Endothelial cell of umbilical vein (primary cell): ENCODE measurements at places on chromosomes 12 and 14.

- no peak for DNase-seq
Measured at GRCh38 chr12:51746416-51746815, 102.1 kb downstream of the FIGNL2 start.

DNA sequence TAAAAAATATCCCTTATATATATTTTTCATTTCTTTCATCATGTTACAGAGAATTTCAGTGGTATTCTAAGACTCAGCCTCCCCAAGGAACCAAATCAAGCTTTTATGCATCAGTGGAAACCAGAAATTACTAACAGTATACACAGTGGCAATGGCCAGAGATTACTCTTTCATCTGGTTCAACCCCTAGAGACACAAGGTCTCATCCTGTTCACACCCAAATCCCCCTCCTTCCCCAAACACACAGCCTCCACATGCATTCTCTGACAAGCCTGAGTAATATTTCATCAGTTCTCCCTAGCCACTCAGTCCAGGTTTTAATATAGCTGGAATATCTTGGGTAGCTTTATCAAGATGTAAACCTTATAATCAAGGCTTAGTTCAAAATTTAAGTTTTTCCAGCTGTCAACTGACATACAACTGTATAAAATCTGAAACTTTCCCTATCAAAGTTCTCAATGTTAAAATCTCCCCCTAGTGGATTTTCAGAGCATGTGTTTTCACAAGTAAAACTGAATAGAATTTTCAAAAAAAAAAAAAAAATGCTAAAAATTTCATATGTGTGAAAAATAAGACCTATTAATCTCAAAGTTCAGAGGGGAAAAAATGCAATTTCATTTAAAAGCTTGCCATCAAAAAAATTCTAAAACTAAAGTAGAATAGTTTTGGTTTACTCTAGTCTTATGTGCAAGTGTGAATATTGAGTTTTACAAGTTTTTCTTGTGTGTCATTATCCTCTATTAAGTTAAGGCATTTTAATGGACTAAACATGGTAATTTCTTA lies 10.5 kb upstream of the SSTR1 start:
- DNase-seq = peak; percentile 23

DNA sequence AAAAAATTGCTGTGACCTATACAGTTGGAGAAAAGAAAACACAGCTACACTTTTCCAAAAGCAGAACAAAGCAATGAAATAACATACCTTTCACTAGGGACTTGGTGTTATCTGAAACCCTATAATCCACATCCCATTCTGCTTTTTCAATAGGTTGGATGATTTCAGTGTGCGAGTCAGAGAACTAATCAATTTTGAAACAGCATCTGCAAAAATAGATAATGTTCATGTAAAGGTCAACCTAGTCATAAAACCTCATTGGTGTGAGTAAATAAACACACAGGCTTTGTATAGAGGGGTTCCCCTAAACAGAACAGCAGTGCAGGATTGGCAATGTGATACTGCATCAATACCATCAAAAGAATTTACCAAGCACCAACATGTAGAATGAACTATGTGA lies 173.0 kb upstream of the G2E3 start:
- DNase-seq = no peak

DNA sequence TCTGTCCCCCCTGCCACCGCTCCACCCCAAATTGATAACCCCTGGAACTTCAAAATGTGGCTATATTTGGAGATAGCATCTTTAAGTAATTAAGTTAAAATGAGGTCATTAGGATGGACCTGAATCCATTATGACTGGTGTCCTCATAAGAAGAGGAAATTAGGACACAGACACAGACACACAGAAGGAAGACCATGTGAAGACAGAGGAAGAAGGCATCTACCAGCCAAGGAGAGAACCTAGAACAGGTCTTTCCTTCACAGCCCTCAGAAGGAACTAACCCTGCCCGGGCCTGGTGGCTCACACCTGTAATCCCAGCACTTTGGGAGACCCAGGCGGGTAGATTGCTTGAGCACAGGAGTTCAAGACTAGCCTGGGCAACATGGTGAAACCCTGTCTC lies 3.6 kb upstream of the HRK start:
- DNase-seq = no peak

GRCh38 chr12:41402801-41403200 lies 214.7 kb downstream of the PDZRN4 start:
- DNase-seq = no peak

DNA sequence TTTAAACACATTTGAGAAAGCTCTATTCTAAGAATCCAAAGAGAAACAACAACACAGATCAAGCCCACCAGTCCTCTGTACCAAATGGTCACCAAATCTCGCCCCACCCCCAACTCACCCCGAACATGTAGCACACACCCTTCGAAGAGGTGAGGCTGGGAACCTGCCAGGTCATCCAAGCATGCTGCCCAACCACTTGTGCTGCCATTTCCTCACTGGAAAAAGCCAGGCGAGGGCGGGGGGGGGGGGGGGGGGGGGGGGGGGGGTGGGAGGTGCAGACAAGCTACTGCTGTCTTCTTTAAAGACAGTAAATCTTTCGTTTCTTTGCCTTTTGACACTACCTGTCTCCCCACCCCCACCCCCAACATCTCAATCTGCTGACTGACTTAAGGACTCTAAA lies 59.9 kb downstream of the SETD3 start:
- DNase-seq = peak; percentile 26

DNA sequence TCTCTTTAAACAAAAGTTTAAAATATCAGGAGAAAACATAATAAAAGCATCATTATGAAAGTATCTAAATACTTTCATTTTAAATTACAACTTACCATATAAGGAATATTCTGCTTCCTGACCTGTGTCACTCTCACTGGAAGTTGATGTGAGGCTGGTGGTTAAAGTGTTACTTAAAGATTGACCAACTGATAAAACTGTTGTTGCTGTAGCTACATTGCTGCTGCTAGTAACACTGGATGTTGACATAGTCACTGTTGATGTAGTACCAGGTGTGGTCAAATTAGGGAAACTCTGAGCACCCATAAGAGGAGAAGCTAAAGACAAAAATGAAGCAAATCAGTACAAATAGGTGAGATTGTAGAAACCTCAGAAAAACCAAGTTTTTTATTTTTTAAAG lies 79.9 kb downstream of the HECTD1 start:
- no peak for DNase-seq

- peak; percentile 94 for DNase-seq
Measured at GRCh38 chr12:56521590-56522371, at the start of gene RBMS2. TSS of gene RBMS2 (plus strand) at chr12:56521820. CDS start at chr12:56522024, 204 bp downstream.

DNA sequence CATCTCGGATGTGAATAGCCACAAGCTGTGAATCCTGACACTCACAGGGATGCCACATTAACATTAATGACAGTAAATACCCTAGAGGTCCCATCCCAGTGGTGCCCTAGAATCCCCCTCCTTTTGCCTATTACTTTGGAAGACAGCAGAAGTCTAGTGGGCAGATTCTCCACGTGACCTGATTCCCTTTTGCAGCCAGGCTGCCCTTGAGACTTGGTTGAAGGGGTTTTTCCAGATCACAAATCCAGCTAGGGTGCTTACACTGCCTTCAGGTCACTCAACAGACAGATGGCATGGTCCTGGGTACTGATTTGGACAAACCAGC lies 8.7 kb downstream of the HDAC7 start:
- no peak for DNase-seq

GRCh38 chr12:78086553-78087362 lies 256.1 kb downstream of the NAV3 start:
- peak; percentile 24 for DNase-seq

GRCh38 chr12:28799348-28799747 lies 349.7 kb upstream of the FAR2 start:
- no peak for DNase-seq

GRCh38 chr12:51970904-51971646 lies 19.6 kb downstream of the ACVR1B start:
- peak; percentile 89 for DNase-seq

DNA sequence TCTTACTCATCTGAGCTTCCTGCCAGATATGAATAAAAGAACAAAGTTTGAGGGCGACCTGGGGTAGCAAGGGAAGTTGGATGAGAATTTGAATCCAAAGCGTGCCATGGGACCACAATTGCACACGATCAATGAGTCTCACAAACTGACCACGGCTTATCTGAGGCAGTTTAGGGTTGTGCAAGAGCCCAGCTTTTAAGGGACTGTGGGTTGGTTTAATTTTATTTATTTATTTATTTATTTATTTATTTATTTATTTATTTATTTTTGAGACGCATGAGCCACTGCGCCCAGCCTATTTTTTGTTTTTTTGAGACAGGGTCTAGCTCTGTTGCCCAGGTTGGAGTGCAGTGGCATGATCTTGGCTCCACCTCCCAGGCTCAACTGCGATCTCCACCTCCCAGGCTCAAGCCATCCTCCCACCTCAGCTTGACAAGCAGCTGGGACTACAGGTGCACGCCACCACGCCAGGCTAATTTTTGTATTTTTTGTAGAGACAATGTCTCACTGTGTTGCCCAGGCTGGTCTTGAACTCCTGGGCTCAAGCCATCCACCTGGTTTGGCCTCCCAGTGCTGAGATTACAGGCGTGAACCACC lies 1.1 kb downstream of the AMDHD1 start:
- DNase-seq = no peak

GRCh38 chr12:77343291-77343690 lies 277.9 kb upstream of the E2F7 start:
- DNase-seq = no peak

DNA sequence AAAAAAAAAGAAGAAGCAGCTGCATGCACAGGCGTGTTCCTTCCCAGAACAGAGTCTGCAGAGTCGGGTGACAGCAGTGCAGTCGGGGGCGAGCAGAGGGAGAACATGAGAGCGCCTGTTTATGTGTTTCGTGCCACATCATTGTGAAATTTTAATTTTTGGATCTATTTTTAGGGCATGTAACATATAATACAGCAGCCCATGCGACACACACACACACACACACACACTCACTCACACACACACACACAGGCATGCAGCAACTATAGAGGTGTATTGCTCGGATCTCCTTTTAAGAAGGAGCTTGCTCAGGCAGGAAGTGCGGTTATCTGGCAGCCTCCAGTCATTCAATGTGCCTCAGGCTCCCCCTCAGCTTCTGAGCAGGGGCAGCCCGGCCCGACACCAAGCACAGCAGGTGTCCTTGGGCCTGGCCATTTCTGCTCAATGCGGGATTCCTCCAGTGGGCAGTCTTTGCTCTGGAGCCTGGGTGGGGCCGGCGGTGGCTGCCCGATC lies 71.8 kb downstream of the ZNF664 start:
- no peak for DNase-seq

- DNase-seq = no peak
Measured at GRCh38 chr12:53193040-53193439, 12.3 kb upstream of the CSAD start.

GRCh38 chr12:106110626-106111300 lies 28.0 kb downstream of the NUAK1 start:
- DNase-seq = no peak
